IPS DF 19.7 (cell line): ENCODE measurements at places on chromosomes 4 and X.

GRCh38 chrX:150857453-150857852, 41.0 kb downstream of the CD99L2 start:
- no peak for DNase-seq

GRCh38 chrX:13131396-13132137, 87.1 kb upstream of the FAM9C start:
- DNase-seq = no peak

DNA sequence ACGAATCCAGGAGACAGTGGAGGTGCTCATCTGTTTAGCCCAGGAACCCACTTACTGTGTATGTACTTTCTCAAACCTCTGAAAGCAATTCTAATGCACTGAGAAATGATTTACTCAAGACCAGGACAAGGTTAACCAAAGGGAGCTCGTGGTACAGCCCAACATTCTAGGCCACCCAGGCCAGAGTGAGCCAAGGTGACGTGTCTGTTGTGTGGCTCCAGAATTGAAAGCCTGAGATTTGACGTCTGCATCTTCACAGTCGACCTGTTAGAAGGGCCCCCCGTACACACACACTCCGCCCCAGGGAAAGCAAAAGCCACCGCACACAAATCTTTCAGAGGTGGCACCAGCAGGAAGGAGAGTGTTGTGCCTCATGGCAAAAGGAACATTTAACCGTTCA, 2.3 kb downstream of the MAP3K15 start:
- DNase-seq = no peak

- DNase-seq = no peak
These were observed 726.4 kb upstream of the MAGEB2 start for GRCh38 chrX:29488919-29489318.

- no peak for DNase-seq
These were observed 138.4 kb downstream of the CPE start for GRCh38 chr4:165517216-165517615.

DNA sequence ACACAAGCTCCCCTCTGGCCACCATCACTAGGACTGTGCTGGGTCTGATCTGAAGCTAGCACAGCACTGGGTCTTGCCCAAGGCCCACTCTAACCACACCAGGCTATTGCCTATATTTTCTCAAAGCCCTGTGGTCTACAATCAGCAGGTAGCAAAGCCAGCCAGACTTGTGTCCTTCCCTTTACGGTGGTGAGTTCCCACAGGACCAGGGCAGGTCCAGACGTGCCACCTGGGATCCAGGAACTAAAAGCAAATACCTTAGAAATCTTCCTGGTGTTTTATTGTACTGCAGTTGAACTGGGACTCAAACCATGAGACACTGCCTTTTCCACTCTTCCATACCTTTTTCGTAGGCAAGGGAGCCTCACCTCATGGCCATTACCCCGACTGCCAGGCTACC, 9.0 kb upstream of the MAGEC2 start:
- no peak for DNase-seq
